ENCODE measurements at places on chromosomes 4 and X. TPM values are rescaled to one million over a fixed set of nuclear protein-coding genes. Genes with fewer than 3 reads are reported as not detected.

CCKAR gene
- polyA plus RNA-seq: not detected

TMEM35A gene
- polyA plus RNA-seq: not detected

PARM1 gene
- polyA plus RNA-seq: not detected

BMX gene
- polyA plus RNA-seq: not detected

SLC26A1 gene
- polyA plus RNA-seq: 1.1 TPM

CRMP1 gene
- 0.10 TPM for polyA plus RNA-seq

TAF7L gene
- polyA plus RNA-seq: not detected

RAI2 gene
- 0.32 TPM for polyA plus RNA-seq

MAGEA4 gene
- polyA plus RNA-seq: not detected

BGN gene
- polyA plus RNA-seq: not detected

LRP2BP gene
- 0.59 TPM for polyA plus RNA-seq

ASB9 gene
- polyA plus RNA-seq: 0.71 TPM

NEK1 gene
- 10.5 TPM for polyA plus RNA-seq

CT45A3 gene
- not detected for polyA plus RNA-seq

SLC6A14 gene
- polyA plus RNA-seq: not detected

SPANXN2 gene
- polyA plus RNA-seq: not detected

SSX7 gene
- polyA plus RNA-seq: not detected

CPEB2 gene
- 0.84 TPM for polyA plus RNA-seq

TCEAL6 gene
- not detected for polyA plus RNA-seq

AKAP4 gene
- not detected for polyA plus RNA-seq

PAK3 gene
- 0.18 TPM for polyA plus RNA-seq

FBXL5 gene
- 94.5 TPM for polyA plus RNA-seq

CSAG3 gene
- polyA plus RNA-seq: not detected

MAB21L2 gene
- not detected for polyA plus RNA-seq

XG gene
- polyA plus RNA-seq: not detected

SLIT2 gene
- not detected for polyA plus RNA-seq

NLRP2B gene
- polyA plus RNA-seq: not detected

NHS gene
- not detected for polyA plus RNA-seq
